NCI-H524 (cell line): ENCODE measurements at places on chromosomes 5 and 9.

DNA sequence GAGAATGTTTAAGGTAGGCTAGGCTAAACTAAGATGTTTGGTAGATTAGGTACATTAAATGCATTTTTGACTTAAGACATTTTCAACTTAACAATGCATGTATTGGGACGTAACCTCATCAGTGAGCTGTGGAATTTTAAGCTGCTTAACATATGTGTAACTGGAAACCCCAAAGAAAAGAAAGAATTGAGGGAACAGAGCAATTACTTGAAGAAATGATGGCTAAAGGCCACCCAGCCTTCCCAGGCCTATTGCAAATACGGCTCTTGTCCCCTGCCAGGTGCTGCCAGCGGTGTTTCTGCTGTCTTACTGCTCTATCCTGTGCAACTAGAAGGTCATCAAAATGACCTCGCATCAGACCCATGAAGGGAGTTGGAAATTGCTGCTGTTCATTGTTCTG is 52.0 kb downstream of the RICTOR start:
- DNase-seq: no peak

DNA sequence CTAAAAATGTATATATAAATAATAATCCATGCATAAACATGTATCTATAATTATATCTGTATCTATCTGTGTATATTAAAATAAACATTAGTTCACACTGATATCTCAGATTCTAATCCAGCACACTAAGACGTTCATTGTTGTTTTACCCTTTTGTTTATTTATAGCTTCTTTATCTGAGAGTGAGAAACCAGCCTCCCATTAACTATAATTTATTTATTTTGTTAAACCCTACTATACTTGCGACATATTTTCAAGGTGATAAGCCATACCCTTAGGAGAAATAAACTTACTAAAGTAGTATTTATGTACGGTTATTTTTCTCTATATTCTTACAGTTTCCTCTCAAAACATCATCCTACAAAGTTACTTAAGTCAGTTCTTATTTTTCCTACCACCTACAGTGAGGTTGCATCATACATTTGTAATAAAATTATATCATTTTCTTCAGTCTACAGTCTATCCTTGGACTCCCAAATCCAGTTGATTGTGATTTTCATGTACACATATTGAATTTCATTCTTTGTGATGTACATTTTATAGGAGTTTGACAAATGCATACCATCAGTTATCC is 726.4 kb upstream of the FAM174A start:
- DNase-seq: no peak

- peak; percentile 82 for DNase-seq
These were observed 132.5 kb downstream of the SEMA6A start for GRCh38 chr5:116442095-116442534.

- no peak for DNase-seq
These were observed 7.5 kb downstream of the LARP1 start for GRCh38 chr5:154762700-154763099.

DNA sequence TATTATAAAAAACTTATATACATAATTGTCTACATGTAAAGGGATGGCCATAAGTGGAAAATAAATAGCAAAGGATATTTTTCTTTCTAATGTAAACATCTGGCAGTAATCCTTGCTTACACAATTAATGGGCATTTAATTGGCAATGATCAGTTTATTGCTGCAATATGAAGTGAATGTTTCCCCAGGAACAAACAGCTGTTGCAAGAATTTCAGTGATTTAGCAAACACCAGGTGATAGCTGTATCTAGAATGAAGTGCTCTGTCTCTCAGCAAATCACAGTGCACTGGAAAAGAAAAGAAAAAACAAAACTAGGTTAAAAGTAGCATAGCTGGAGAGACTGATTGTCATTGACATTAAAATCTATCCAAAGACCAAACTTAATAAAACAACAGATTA is 594.5 kb upstream of the ARRDC3 start:
- no peak for DNase-seq

DNA sequence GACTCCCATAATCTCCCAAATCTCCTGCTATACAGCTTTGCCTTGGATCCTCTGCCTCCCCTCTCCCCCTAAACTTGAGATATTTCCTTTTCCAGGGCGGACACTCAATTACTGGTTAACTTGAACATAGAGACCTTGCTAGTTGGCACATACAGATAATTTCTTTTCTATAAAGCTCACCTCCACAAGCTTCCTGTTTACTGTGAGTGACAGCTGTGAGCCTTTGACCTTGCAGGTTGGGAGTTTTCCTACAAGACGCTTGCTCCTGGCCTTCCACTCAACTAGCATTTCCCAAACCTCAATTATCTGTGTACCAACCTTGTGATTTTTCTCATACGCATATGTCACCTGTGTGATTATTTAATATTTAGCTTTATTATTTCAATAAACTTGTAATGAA is 114.5 kb downstream of the GNA14 start:
- no peak for DNase-seq

DNA sequence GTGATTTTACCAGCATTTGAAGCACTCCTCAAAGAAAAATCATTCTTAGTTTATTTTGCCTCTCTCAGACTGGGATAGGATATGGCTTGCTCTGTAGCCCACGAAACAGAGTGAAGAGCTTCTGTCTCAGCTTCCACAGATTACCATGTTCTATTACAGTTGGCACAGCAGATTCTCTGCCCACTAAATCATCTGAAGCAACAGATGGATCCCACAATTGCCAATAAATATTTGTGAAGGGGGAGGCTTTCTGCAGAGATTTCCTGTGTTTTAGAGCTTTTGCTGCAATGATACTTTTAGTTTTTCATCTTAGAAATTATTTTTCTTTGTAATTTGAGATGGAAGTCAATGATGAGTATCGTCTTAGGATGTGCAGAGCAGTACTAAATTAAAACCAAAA is 12.3 kb upstream of the MAP3K1 start:
- DNase-seq: no peak

- no peak for DNase-seq
These were observed 493 bp downstream of the P4HA2 start for GRCh38 chr5:132227235-132227484.

DNA sequence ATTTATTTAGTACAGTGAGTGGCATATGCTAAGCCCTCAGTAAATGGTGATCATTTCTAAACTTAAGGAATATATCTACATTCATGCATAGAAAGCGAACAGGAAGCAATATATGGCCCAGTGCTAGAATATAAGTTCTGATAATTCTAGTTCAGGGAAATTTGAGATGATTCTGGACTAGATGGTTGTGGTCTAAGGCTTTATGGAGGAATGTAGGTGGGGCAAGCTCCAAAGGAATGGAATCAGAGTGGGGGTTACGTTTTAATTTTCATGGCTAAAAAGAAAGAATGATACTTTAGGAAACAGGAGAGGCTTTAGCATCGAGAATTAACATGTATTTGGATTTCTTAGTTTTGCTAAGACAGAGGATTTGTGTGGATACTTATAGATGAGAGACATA is 56.1 kb downstream of the MTREX start:
- DNase-seq: no peak

DNA sequence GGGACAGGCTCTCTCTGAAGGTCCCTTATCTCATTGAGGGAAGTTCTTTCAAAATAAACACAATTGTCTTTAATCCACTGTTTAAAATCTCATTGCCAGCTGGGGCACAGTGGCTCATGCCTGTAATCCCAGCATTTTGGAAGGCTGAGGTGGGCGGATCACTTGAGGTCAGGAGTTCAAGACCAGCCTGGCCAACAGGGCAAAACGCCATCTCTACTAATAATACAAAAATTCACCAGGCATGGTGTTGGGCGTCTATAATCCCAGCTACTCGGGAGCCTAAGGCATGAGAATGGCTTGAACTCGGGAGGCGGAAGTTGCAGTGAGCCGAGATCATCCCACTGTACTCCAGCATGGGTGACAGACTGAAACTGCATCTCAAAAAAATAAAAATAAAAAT is 8.3 kb upstream of the NDFIP1 start:
- DNase-seq: no peak

DNA sequence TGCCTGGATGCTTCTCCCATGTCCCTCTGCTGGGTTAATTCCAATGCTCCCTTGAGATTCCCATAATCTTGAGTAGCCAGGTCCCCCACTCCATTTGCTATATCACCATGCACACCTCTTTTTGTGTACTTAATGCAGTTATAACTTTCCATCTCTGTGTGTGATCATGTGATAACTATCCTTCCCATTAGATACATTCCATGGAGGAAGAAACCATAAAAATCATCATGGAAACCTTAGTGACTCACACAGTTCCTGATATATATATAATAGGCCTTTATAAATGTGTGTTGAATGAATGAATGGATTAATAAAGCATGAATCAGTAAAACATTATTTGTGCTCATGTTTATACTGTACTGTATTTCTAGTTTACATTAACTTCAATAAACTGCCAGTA is 104.6 kb downstream of the PCSK5 start:
- no peak for DNase-seq

GRCh38 chr9:135520916-135521607 is at the start of gene LCN1:
Gene LCN1, plus strand, starts transcription at chr9:135521440. Its CDS starts 58 bp downstream, at chr9:135521498.
- DNase-seq: no peak

- peak; percentile 71 for DNase-seq
These were observed at the start of gene RMND5B for GRCh38 chr5:178130576-178131445. Gene RMND5B, plus strand, starts transcription at chr5:178131014. Its CDS starts 7,106 bp downstream, at chr5:178138120.

DNA sequence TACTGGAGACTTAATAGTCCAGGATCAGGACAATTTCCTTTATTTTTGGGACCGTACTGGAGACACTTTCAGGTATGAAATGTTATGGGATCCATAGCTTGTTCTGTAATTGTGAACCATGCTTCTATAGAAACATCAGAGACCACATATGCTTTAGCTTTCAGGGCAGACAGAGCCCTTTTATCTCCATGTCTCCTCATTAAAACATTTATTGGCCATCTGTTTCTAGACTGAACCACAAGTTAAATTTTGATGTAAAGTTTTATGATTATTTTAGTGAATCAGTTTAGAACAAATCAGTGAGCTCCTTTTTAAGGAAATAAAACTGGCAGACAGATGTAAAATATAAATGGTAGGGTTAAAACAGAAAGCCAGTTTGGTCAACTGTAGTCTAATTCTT is 62.0 kb downstream of the SLC27A6 start:
- no peak for DNase-seq

DNA sequence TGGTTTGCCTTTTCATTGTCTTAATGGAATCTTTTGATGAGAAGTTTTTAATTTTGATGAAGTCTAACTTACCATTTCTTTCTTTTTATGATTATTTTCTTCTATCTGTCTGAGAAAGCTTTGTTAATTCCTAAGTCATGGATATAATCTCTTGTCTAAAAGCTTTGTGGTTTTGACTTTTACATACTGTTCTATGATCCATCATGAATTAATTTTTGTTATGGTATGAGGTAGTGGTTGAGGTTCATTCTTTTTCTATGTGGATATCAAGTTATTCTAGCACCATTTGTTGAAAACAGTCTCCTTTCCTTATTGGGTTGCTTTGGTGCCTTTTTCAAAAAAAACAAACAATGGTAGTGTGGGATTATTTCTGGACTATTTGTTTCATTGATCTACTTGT is 20.4 kb downstream of the FBXO10 start:
- no peak for DNase-seq

GRCh38 chr9:88161144-88161543 is 22.9 kb upstream of the SPATA31C2 start:
- peak; percentile 86 for DNase-seq
